ENCODE measurements at places on chromosomes 7 and 10.

DNA sequence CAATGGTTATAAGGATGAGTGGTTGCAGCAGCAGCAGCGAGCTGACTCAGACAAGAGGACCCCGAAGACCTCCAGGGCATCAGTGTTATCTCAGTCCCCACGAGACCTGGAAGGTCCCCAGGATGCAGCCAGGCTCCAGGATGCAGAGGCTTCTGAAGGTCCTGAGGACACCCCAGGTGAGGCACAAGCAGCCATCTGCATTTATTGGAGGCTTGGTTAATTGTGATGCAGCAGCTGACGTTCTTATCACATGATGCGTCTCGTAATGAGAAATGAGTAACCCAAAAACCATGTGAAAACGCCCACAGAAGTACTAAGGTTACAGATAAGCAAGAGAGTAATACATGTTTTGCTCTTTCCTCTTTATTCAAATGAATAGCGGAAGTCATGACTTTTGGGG is 17.4 kb downstream of the C7orf57 start:
- DNase-seq, result no peak

DNA sequence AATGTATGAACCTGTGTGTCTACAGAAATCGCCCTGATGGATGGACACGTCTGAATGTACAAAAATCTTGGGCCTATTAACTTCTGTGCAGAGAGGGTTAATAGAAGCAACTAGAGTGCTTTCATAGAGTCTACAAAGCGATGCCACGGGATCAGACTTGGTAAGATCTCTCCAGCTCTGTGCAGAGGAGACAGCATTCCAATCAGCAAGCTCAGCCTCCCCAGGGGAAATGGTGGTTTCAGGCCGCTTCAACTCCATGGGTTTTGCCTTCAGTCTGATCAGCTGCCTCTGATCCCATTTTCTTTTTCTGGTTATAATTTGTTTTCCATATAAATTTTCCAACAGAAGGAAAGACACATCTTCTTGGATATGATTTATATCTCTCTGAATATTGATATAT is 35.1 kb upstream of the COBL start:
- no peak for DNase-seq

GRCh38 chr7:43954524-43955228 is 28.4 kb downstream of the UBE2D4 start:
- DNase-seq, result no peak

- DNase-seq, result no peak
Measured at GRCh38 chr10:112040696-112041095, 142.9 kb downstream of the GPAM start.

- no peak for DNase-seq
Measured at GRCh38 chr10:88661018-88661417, 3.2 kb upstream of the LIPF start.
